ENCODE measurements at places on chromosomes 7 and 10.

GRCh38 chr7:29815181-29816105 lies 9.1 kb downstream of the WIPF3 start:
- DNase-seq: no peak

GRCh38 chr10:63323701-63324494 lies 141.9 kb downstream of the JMJD1C start:
- DNase-seq: no peak

- DNase-seq: no peak
These were observed 155.6 kb upstream of the GHITM start for GRCh38 chr10:83983578-83984255.

GRCh38 chr7:15476531-15476918 lies 85.3 kb downstream of the AGMO start:
- DNase-seq: no peak

- DNase-seq: no peak
These were observed 201.0 kb downstream of the CALN1 start for GRCh38 chr7:72211175-72211574.

DNA sequence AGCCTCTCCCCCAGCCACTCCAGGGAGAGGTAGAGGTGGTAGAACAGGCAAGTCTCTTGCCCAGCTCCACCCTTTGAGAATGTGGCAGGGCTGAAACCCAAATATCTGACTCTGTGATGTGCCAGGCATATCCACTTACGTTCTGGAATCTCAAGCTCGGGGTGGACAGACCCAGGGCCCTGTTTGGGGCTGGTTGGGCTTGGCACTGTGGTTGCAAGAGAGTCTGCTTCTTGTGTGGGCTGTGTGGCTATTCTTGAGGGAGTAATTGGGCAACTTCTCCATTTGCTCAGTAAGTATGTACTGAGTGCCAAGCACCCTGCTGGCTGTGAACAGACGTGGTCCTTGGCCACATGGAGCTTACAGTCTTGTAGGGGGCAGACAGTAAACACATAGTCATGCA lies 4.7 kb downstream of the UBTD1 start:
- DNase-seq: no peak

DNA sequence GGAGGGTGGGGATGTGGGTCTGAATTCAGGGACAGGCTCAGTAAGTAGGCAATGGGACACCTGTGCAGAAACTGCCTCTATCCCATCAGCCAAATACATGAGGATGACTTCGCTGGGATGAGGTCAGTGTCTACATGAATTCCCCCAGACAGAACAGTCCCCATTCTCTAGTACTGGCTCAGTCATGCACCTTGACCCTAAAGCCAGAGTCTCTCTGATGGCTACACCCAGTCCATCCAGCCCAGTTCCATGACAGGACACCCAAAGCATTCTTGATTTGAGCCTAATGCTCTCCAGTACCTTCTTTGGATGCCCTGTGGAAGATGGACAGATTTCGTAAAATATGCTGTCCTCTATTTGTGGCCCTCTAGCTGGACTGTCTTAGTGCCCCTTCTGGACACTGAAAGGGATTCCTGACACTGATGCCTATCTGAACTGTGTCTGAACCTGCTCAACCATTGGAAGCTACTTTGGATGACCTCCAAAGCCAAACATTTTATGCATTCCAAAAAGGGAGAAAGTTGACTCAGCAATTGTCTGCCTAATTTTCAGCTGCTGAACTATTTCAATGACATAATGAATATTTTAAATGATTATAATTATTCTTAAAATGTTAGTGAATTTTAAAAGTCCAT lies 14.6 kb downstream of the SFRP4 start:
- DNase-seq: peak; percentile 68

- no peak for DNase-seq
These were observed 47.2 kb upstream of the GPR37 start for GRCh38 chr7:124812764-124813163.

DNA sequence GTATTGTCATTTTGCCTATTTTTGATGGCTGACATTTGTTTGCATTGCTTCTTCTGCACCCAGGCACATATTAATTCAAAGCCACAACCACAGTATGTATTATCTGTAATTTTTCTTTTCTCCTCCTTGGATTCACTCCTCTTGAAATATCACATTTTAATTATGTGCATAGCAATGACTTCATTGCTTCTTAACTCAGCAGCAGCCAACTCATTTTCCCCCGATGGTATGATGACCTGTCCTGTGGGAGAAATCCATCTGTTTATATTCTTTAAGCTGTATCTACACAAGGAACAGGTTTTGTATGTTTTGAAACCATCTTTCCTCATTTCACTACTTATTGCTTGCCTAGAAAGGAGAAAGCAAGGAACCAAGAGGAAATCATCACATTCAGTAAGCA lies 588.8 kb downstream of the INHBA start:
- peak; percentile 46 for DNase-seq

DNA sequence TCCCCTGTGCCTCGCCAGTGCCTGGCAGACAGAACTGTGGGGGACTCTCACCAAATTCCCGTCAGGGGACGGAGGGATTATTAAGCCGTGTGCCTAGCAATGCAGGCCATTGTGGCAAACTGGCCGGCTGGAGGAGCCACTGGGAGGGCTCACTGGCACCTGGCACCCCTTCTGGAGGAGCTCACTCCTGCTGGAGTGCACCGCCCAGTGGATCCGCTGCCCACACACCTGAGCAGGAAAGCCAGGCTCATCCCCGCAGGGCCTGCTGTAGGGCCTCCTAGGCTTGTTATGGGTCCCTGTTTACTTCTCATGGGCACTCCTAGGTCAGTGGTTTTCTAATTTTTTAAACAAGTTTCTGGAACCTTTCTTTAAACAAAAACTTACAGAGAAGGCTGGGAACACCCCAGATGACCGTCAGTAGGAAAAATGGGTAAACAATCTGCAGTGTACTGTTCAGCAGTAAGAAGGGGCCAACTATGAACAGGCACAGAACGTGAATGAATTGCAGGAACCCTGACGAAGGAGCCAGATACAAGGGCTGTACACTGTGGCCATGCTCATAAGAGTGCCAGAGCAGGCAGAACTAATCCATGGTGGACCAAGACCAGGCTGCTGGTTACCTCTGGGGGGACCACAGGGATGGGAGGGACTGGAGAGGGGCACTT lies 64.8 kb downstream of the LANCL2 start:
- DNase-seq: no peak

- DNase-seq: no peak
These were observed 3.0 kb upstream of the EBF3 start for GRCh38 chr10:129966889-129967578.

- DNase-seq: no peak
These were observed 749.2 kb upstream of the PCDH15 start for GRCh38 chr10:55550236-55550635.

DNA sequence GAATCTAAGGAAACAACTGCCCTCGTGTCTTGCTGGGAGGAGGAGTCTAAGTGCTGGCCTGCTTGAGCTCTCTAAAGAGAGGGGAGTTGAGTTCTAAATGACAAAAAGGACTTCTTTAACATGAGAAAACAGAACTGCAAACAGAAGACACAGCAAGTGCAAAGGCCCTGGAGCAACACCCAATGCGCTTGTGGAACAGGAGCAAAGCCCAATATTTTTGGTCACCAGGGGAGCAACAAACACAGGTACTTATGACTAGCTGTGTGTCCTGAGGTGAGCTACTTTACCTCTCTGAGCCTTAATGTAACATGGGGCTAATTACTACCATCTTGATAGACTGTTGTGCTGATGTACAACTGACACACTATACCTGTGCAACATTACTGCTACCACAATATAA lies 634.3 kb downstream of the PARD3 start:
- DNase-seq: no peak

DNA sequence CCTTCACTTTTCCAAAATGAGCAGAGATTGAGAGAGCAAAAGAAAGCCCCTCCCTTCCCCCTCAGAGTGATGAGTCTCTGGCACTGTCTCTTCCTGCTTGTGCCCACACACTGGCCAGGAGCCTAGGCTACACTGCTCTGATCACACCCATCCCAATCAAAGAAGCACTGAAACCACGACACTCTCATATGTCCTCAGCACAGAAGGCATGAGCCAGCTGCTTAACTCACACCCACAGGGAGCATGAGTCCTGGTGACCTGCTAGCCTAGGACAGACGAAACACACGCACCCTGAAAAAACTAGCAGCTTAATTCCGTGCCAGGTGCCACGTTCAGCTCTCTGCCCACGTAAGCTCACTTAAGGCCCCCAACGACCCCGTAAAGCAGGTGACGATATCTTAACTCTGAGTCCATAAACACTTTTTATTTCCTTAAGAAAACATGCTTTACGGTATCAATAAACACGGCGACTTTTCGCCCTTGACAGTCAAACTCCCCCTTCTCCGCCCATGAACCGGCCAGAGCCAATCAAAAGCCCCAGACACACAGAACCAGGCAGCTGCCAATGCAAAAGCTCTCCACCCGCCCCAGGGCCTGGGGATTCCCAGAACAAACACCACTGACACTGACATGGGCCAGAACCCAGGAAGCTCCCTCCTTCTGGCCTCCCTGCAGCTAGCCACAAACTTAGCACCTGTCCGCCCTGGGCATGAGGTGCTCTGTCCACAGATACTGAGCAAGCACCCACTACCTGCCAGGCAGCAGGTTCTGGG lies 69.0 kb downstream of the TNRC18 start:
- DNase-seq: peak; percentile 80

DNA sequence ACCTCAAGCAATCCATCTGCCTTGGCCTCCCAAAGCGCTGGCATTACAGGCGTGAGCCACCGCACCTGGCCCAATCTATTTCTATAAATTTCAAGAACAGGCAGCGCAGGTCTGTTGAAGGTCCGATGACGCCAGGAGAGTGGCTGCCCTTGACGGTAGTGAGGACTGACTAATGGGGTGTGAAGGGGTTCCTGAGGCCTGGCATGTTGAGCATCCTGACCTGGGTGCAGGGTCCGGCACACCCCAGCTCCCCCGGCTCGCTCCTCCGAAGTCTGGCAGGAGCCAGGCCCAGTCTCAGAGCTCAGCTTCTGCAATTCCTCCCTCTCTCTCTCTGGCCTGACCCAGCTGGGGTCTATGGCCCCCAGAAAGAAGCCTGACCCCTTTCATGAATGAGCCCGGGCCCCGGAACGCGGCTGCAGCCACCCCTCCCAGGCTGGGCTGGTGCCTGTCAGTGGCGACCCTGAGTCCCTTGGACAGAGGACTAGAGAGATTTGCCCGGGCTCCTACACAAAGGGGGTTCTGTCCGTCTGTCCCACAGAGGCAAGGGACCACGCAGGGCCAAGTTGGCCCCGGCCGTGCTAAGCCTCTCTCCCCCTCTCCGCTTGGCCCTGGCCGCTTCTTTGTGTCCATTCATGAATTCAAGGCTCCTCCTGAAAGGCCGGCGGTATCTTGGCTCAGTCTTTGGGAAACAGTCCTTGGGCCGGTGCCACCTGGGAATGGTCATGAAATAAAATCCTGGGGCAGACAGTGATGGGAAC lies 18.8 kb downstream of the MMD2 start:
- no peak for DNase-seq

DNA sequence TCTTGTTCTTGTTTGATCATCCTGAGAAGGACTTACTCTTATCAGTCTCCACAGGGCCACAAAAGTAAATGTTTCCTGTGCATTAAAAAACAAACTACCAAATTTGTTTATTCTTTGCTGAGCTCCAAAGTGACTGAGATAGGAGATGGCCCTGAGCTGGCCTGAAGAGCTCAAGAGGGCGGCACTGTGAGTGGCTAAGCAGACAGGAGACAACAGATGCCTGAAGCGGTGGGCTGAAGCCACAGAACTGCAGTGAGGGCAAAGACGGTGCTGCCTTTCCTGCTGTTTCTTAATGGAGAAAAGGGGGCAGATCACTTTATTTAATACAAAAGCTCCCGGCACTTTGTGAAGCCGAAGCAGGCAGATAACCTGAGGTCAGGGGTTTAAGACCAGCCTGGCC lies 379.6 kb downstream of the ARL4A start:
- DNase-seq: no peak

DNA sequence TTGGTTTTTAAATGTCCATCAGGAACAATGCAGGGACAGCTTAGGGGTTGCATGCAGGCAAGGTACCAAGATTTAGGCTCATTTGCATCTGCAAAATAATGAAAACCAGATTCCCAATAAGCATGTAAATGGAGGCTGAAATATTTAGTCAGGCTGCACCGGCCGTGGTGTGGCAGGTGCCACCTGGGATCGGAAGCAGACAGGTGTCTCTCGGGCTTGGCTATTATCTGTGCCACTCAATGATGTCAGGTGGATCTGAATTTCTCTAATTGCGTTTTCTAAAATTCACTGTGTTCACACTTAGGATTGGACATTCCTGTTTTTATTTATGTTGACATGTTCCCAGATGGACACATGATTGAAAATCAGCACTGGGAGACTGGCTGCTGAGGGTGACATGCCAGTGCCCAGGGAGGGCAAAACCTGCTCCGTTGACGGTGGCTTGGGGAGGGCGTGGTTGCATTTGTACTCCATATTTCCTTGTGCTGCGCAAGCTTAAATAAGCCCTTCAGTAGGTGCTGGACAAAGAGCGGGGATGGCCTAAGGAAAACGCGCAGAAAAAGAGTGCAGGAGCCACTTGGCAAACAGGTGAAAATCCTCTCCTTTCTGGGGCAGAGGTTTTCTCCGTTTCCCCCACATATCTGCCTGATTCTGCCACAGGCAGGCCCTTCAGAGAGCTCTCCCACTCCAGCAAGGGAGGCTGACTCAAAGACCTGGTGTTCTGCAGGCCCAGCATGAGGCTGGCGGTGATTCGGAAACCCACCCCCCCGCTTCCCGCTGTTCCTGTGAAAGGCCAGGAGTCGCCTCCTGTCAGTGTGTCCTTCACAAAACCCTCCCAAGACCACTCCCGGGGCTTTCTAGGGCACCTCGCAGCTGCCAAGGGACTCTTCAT lies 142.5 kb downstream of the WDR37 start:
- DNase-seq: no peak

DNA sequence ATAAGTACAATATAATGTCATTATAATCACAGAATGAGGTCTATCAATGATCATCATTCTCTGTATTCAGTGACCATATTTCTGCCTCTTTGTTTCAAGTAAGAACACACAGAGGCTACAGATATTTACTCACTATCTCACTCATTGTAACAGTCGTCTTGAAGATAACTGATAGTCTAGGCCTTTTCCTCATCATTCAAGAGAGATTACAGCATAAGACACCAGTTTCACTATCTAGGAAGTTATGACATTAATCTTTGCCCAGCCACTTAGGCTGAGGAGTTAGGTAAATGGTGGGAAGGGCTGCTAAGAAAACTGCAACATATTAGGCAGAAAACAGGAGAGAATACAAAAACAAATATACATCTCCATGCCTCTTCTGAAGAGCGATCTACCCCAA lies 125.3 kb downstream of the CHCHD3 start:
- no peak for DNase-seq

DNA sequence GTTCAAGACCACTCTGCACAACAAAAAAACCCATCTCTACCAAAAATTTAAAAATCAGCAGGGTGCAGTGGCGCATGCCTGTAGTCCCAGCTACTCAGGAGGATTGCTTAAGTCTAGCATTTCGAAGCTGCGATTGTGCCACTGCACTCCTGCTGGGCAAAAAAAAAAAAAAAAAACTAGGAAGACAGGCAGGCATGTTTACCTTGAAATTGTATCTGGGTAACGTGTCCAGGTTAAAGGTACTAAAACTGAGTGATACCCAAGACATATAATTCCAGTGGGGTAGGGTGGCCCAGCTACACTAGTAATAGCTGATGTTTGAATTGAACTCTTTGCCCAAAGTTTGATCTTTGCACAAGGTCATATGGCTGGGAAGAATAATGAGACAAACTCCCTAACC lies 16.2 kb downstream of the GHITM start:
- DNase-seq: no peak

- DNase-seq: no peak
These were observed 108.6 kb downstream of the KMT2E start for GRCh38 chr7:105122619-105123018.
